ENCODE measurements at places on chromosomes 13 and 19. TPM values are rescaled to one million over a fixed set of nuclear protein-coding genes. Genes with fewer than 3 reads are reported as not detected.

DNA sequence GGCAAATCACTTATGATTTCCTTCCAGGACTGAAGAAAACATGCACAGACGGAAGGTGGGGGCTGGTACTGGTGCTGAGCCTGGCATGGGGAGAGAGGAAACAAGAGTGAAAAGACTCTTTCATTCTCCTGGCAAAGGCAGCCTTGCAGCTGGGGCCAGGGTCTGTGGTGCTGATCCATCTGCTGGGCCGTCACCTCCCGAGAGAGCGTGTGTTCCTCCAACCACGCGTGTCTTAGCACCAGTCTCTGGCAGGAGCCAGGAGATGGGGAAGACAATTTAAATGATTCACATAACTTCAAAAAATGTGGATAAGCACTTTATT lies 23.9 kb upstream of the SPART start:
- no peak overlapping the region for H3K27ac ChIP-seq
- peaks cover 5% of the 10 kb centered on the region for H3K36me3 ChIP-seq
- H3K4me3 ChIP-seq = no peak overlapping the region
- H3K4me1 ChIP-seq = no peaks in the 10 kb centered on the region
- no peaks in the 10 kb centered on the region for H3K27me3 ChIP-seq
- DNase-seq = no peak

GRCh38 chr13:30978981-30979956 lies 46.8 kb downstream of the TEX26 start:
- no peak overlapping the region for H3K4me3 ChIP-seq
- H3K27me3 ChIP-seq = no peaks in the 10 kb centered on the region
- peak; percentile 48 for DNase-seq

Gene WDR88
- total RNA-seq = not detected

Gene ZNF534
- not detected for total RNA-seq

Gene FUT3
- total RNA-seq = not detected

DNA sequence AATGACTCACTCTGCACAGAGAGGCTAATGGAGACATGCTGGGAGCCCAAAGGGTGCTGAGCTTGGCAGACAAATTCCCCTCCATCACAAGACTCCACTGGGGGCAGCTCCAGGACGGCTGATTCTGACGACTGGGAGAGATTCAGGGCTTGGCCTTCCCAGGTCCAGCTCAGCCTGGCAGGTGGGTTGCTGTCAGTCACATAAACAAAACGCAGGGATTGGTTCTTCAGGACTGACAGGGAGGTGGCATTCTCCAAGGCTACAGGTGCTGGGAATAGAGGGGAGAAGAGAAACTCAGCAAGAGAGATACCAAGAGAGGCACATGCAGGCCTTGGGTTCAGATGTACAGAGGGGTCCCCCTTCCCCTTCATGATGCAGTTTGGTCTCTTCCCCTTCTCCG lies 10.7 kb upstream of the ZNF175 start:
- no peak overlapping the region for H3K27ac ChIP-seq
- no peak overlapping the region for H3K4me3 ChIP-seq
- H3K27me3 ChIP-seq = peaks cover 89% of the 10 kb centered on the region
- H3K36me3 ChIP-seq = no peaks in the 10 kb centered on the region
- no peak for DNase-seq

DNA sequence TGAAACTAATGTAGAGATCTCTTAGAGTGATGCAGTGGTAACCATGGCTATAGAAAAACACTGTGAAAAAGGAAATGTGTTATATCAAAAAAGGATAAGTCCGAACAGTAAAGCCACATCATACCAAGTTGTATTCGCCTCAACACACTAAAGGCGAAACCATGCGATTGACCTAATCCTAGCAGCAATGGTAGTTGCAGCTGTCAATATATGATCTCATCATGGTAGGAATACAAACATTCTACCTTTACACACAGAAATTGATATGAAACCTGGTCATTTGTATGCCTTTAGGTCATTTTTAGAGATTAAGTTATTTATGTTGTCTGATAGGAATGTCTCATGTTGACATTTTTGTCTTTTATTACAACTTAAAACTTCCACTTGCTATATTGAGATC lies 271.9 kb downstream of the SLITRK6 start:
- no peak overlapping the region for H3K4me3 ChIP-seq
- peaks cover 20% of the 10 kb centered on the region for H3K4me1 ChIP-seq
- peaks cover 3% of the 10 kb centered on the region for H3K36me3 ChIP-seq
- H3K27ac ChIP-seq = no peak overlapping the region

Gene ZNF473
- 23.3 TPM for total RNA-seq

GRCh38 chr13:51770681-51771417 lies 33.1 kb downstream of the DHRS12 start:
- no peak for DNase-seq
- no peaks in the 10 kb centered on the region for H3K4me1 ChIP-seq
- no peaks in the 10 kb centered on the region for H3K27me3 ChIP-seq
- H3K36me3 ChIP-seq = no peaks in the 10 kb centered on the region
- H3K4me3 ChIP-seq = no peak overlapping the region
- no peak overlapping the region for H3K27ac ChIP-seq

DNA sequence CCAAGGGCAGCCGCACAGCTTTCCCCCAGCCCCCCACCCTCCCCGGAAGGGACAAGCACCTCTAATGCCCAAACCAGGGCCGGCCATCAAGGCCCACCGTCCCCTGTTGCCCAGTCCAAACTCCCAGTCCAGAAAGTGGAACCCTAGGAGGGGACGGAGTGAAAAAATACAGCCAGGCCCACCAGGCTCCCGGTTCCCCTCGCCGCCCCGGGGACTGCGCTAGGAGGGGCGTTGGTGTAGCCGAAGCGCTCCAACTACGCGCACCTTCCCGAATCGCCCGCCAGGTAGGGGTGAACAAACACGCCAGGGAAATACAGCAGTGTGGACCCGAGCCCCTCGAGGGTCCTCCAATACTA lies 1.3 kb downstream of the KLF16 start:
- H3K4me3 ChIP-seq = peak overlapping the region; percentile 80
- H3K27me3 ChIP-seq = peaks cover 25% of the 10 kb centered on the region
- H3K27ac ChIP-seq = no peak overlapping the region
- H3K36me3 ChIP-seq = no peaks in the 10 kb centered on the region

Gene GSX1
- total RNA-seq = 11.4 TPM

DNA sequence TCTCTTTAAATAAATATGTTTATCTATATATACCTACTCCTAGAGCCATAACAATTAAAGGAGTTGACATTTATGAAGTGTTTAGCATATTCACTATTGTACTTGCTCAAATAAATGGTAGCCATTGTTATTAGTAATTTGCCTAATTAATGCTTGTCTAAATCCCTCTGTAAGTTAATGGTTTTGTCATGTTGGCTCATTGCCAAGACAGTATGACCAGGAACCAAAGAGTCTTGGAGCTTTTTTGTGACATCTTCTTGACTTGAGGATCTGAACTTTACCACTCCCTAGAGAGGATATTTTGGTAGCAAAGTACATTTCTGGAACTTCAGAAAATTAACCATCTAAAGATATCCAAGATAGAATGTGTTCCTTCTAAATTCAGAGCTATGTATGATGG lies 15.5 kb downstream of the FRY start:
- peaks cover 28% of the 10 kb centered on the region for H3K4me1 ChIP-seq
- no peaks in the 10 kb centered on the region for H3K36me3 ChIP-seq
- no peak overlapping the region for H3K4me3 ChIP-seq

DNA sequence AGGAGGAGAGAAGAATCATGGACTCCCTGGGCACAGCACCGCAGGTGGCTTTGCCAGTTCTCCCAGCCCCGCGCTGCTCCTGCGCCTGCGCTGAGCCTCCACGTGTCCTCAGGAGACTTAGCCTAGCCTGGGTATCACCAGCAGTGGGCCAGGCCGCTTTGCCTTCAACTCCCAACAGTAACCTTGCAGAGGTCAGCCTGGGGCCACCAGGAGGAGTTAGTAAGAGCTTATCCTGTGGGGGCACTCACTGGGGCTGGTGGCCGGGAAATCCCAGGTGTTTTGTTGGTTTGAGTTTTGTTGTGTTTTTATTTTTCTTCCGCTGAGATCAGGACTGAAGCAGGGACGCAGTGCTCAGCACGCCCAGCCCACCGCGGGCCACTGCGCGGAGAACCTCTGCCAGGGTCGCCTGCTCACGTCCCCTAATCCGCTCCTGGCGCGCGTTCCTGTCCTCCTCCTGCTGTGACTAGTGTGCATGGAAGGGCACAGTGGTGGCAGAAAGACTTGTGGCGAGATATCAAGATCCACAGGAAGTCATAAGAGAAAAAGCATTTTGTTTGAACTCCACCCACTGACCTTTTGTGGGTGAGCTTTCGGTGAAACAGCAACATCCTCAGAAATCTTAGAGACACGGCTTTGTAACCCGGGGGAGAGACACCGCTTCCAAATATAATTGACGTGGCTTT lies 207.4 kb upstream of the RFC3 start:
- peaks cover 66% of the 10 kb centered on the region for H3K4me1 ChIP-seq
- no peaks in the 10 kb centered on the region for H3K27me3 ChIP-seq
- peak overlapping the region; percentile 70 for H3K4me3 ChIP-seq
- H3K27ac ChIP-seq = peak overlapping the region; percentile 73
- H3K36me3 ChIP-seq = peaks cover 1% of the 10 kb centered on the region

Gene RASAL3
- not detected for total RNA-seq

DNA sequence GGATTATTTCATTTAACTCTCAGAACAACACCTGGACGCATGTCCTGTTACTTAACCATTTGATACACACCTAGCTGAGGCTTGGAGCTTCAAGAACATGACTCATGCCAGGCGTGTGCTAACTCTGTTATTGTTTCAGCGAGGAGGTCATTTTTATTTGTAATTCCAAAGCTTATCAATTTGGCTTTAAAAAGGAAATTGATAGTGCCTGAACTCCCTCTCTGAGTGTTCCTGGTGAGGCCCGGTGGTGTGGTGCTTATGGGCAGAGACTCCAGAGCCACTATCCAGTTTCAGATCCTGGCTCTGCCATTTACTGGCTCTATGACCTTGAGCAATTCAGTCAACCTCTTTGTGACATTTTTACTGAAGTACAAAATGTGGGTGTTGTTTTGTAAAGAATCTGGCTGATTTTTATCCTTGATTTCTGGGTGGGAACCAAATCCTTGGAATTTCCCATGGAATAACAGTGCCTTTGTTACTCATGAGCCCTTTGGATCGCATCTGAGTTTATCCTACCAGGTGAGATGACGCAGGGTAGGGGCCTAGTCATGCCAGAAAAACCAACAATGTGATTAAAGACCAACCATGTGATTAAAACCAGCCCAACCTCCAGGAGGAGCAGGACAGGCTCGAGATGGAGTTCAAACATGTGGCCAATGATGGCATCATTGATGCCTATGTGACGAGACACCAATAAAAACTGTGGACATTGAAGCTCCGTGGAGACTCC lies 198.8 kb downstream of the MYO16 start:
- no peak overlapping the region for H3K4me3 ChIP-seq
- peaks cover 3% of the 10 kb centered on the region for H3K36me3 ChIP-seq
- H3K27ac ChIP-seq = no peak overlapping the region
- no peak for DNase-seq
- no peaks in the 10 kb centered on the region for H3K4me1 ChIP-seq

GRCh38 chr13:57128909-57129308 lies 11.8 kb upstream of the PRR20A start:
- no peaks in the 10 kb centered on the region for H3K27me3 ChIP-seq
- DNase-seq = no peak
- no peaks in the 10 kb centered on the region for H3K4me1 ChIP-seq
- no peak overlapping the region for H3K27ac ChIP-seq
- H3K36me3 ChIP-seq = no peaks in the 10 kb centered on the region

DNA sequence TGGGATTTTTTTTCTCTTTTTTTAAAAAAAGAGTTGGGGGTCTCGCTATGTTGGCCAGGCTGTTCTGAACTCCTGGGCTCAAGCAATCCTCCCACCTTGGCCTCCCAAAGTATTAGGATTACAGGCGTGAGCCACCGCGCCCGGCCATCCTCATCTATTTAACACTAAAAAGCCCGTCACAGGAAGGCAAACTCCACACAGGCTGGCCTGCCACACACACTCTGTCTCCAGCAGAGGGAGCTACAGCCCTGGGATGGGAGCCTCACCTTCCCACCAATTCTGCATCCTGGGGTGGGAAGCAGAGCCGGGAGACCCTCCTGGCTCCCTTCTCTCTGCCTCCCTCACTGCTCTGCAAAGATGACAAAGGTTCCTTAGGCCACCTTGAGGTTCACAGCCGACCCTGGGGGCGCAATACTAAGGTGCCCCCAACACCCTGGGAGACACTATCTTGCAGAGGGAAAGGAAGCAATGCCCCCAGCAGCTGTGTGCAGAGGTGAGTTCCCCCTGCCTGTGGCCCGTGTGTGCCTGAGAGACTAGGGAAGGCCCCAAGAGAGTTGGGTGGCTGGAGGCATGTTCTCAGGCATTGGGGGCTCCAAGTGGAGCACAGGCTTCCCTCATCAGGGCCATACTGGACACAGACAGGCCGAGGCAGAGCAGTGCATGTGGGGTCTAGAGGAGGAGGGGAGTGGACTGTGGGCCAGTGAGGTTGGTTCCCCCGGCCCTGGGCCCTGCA lies 27.4 kb upstream of the TIMM44 start:
- H3K27ac ChIP-seq = no peak overlapping the region
- DNase-seq = peak; percentile 65
- no peaks in the 10 kb centered on the region for H3K27me3 ChIP-seq
- H3K4me1 ChIP-seq = peaks cover 4% of the 10 kb centered on the region
- peaks cover 16% of the 10 kb centered on the region for H3K36me3 ChIP-seq

DNA sequence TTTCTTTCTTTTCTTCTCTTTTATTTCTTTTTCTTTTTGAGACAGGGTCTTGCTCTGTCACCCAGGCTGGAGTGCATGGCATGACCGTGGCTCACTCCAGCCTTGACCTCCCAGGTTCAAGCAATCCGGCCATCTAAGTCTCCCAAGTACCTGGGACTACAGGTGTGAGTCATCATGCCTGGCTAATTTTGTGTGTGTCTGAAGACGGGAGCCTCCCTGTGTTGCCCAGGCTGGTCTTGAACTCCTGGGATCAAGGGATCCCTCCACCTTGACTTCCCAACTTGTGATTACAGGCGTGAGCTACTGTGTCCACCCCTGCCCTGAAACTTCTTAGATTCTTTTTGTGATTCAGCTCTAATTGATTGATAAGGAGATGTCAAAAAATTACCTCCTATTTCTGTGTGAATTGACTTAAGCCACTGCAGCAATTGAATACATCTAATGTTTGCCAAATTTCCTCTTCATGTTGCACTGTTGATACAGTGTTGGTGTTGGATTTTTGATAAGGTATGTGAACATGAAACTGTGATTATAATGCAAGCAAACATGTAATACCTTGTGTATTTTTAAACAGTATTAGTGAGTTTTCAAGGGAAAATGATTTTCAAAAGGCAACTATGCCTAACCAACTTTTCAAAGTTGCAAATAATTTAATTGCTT lies 22.6 kb downstream of the KLF5 start:
- H3K27ac ChIP-seq = no peak overlapping the region
- no peaks in the 10 kb centered on the region for H3K4me1 ChIP-seq
- no peaks in the 10 kb centered on the region for H3K27me3 ChIP-seq

Gene APLP1
- total RNA-seq = 143 TPM

Gene PTH2
- not detected for total RNA-seq

- no peak overlapping the region for H3K4me3 ChIP-seq
- no peaks in the 10 kb centered on the region for H3K4me1 ChIP-seq
- H3K36me3 ChIP-seq = no peaks in the 10 kb centered on the region
- no peak for DNase-seq
Measured at GRCh38 chr19:41714598-41714997, 6.2 kb downstream of the CEACAM5 start.
